ENCODE measurements at places on chromosomes 16 and 17.
A peak's percentile ranks its signal among the peaks of the same experiment; 100 is the strongest.

- no peak for DNase-seq
Observed at GRCh38 chr16:64122177-64122576, 999.7 kb downstream of the CDH11 start.

GRCh38 chr17:18172531-18173278 is 10.9 kb upstream of the ALKBH5 start:
- no peak for DNase-seq

DNA sequence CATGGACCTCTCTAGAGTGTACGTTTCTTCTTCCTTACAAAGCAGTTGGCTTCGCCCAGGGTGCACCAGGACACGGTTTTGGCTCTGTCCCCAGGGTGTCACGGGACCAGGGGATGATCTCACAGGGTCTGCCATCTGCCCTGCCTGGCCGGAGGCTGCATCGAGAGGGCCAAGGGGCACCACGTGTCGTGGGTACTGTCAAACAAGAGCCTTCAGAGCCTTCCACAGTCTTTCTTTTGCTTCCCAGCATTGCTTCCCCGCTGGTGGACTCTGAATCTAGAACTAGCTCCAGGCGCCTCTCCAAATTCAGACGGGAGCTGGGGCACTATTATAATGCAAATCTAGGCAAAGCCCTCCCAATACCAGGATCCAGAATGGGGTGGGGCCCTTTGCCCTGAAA is 47.9 kb downstream of the MAPT start:
- DNase-seq, result no peak

- DNase-seq, result no peak
Observed at GRCh38 chr16:5575646-5576245, 478.2 kb upstream of the EEF2KMT start.

DNA sequence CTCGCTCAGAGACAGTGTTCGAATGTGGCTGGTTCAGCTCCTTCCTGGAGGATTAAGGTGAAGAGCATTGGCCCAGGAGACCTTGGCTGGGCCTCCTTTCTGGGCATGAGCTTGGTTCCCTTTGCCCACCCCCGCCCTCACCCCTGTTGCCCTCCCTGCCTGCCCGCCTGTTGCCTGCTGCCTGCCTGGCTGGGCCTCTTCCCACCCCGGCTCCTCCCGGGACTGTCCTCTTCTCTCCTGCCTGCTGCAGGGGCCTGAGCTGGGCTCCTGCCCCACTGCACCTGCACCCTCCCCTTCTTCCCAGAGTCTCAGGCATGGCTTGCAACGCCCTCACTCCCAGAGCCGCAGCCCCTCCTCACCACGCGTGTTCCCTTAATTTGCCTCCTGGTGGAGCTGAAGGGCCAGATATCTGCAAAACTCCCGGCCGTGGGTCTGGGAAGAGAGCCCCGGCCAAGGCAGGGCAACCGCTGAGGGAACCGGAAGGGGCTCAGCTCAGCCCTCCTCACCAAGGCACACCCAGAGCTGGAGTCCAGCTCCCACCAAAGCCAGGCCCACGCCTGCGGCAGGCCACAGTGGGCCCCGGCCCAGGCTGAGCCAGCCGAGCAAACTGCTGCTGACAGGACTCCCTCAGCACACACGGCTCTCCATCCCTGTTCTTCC is 31.2 kb downstream of the MNT start:
- no peak for DNase-seq

DNA sequence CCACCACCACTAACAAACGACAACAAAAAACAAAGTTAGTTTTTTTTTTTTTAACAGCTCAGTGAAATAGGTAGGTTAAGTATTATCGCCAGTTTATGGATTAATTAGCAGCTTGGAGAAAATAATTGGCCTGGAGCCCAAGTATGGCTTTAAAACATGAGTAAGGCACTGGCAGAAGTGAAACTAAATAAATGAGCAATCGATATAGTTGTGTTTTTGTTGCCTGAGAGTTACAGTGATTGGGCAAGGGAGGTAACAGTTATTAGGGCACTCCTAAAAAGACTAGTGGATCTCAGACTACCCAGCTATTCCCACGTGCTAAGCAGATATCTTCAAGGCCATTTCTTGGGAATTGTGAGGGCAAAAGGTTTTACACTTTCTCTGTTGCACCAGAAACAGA is 2.4 kb downstream of the MLKL start:
- peak; percentile 13 for DNase-seq

GRCh38 chr17:47315451-47316266 is 8.1 kb upstream of the EFCAB13 start:
- peak; percentile 67 for DNase-seq

- DNase-seq, result no peak
Observed at GRCh38 chr17:17780922-17781590, 55.7 kb downstream of the SREBF1 start.

DNA sequence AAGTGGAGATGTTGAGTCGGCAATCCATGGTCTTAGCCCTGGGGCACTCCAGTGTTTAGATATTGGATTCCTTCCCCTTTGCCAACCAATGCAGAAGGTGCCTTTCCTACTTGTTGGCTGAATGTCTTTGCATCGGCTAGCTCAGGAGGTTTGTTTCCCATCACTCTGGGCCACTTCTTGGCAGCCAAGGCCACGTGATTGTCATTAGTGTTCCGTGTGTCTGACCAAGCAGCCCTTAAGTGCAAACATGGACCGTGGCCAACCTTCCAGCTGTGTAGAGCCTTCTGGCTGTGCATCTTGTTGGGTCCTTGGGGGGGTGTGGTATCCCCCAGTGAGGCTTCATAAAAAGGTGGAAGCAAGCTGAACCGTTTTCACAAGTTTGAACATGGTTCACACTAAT is 66.0 kb downstream of the GNAO1 start:
- no peak for DNase-seq

DNA sequence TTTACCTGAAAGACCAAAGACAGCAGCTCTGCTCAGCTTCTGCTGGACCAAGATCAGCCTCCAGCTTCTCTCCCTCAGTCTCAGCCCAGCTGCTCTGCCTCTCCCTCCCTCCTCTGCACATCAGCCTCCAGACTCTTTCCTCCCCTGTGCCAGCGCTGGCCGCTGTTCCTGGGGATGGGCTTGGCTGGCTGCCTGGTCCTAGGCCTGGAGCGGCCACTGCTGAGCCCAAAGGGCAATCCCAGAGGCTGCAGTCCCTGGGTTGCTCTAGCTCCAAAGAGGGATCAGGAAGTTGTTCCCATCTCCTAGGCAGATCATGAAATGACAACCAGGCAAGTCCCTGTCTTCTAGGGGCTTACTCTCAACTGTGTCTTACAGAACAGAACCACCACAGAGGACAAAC is 31.3 kb downstream of the DCUN1D3 start:
- no peak for DNase-seq

DNA sequence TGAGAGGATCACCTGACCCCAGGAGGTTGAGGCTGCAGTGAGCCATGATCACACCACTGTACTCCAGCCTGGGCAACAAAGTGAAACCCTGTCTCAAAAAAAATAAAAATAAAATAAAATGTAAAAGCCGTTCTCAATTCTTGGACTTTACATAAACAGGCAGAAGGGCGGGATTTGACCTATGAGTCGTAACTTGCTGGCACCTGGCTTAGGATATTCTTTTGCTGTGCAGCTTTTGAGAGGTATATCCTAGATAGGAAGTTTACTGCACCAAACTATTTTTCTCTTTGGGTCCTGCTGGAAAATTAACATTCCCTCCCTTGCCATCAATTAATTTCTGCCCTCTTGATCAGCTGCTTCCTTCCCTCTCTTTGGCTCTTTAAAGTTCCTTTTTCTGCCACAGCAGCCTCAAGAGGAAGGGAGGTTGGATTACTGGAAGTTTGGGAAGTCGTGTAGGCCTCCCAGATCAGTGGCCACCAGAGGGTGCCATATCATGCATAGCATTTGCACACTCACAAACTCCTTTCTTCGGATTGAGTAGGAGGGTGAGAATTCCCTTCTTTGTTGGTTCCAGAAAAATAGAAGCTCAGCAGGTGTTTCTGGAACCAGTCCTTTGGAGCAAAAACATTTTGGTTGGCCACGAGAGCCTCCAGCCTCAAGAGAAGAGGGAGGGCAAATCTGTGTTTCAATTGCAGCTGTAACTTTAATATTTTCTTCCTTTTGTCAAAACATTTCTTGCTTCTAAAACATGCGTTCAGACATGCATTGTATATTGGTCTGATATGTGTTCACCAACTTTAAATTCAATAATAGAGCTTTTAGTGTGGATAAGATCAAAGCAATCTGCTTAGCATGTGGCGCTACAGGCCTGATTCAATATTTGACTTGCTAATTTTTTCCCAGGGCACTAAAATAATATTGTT is 147.3 kb downstream of the CCDC182 start:
- DNase-seq, result no peak

DNA sequence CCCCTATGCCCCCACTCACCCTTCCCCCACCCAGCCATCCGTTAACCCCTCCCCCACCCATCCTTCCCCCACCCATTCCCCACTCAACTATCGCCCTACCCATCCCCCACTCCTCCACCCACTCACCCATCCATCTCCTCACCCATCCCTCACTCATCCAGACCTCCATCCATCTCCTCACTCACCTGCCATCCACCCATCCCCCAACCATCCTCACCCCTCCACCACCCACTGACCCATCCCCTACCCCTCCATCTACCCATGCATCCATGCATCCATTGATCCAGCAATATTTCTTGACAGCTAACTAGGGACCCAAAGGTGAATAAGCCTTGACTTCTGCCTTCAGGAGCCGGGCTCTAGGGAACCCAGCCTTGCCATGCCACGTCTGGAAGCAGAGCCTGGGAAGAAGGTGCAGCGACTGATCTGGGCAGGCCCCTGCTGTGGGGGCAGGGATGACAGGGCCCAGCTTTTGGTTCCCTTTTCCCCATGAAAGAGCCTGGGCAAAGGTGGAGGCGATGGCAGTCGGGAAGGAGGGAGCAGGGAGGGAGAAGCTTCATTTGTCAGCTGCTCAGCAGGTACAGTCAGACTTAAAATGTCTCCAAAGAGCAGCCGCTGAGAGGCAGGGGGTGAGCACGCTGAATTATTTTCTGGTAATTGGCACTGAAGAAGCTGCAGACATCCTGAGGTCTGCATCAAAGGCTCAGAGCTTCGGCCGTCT is 23.1 kb upstream of the DOC2B start:
- DNase-seq, result no peak

DNA sequence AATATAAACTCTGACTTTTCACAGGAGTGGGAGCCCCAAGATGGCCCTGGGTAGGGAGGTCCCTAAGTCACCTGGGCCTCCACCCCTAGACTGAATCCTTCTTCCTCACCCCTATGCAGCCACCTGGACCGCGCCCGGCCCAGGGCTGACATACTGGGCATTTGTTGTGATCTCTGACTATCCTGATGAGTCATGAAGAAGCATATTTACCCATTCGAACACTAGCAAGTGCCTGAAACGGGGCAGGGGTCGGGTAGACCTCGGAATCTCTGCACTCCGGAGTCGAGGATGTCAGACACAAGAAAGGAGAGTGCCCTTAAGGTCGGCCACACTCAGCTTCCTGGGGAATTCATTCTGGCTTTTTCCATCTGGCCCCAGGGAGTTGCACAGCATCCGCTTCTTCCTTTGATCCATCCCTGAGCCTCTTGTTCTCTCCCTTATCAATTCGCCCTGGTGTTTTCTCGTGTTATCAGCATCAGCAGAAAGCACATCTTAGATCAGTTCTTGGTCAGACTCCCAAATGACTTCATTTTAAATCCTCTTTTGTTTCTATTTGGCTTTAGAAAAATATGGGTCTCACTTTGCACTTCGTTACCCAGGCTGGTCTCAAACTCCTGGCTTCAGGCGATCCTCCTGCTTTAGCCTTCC is 10.4 kb downstream of the METTL22 start:
- no peak for DNase-seq

DNA sequence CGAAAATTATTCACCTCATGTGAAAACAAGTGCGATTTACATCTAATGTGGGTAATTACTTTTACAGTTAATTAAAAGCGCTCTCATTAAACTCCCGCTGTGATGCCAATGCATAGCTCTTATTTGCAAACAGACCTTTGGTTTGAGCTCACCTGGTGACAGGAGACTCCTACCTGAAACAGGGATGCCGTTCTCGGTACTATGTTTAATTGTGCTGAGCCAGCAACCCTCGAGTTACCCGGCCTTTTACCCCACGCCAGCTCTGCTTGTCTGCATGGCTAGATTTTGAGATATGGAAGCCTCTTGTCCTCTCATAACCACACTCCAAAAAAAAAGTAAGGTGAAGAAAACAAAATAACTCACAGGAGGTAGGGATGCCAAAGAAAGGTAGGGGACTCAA is 690.4 kb upstream of the RBFOX1 start:
- DNase-seq, result no peak

DNA sequence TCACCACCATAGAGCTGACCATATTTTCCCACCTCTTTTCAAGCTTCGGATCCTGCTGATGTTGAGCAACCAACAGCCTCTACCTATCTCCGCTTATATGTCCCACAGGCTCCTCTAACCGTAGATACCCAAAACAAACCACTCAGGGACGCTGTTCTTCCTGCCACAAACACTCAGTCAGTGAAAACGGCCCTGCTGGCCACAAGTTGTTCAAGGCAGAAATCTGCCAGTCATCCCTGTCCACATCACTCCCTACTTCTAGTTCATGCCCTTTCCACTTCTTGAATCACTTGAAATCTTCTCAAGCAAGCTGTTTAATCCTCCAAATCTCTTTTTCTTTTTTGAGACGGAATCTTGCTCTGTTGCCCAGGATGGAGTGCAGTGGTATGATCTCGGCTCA is 7.9 kb downstream of the RABEP2 start:
- no peak for DNase-seq

DNA sequence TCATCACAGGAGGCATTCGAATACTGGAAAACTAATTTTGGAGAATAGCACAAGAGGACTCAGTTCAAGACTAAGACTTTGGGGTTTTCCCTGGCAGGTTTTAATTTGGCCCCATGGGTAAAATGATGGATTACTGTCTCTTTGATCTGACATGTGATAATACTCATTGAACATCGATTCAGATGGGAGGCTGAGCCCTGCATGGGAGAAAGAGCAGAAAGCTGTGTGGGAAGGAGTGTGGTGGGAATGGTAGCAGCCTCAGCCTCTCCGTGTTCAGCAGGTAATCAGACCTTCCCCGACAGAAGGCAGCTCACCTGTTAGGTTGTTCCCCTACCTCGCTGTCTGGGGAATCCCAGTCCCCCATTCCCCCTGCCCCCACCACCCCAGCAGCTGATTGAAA is 124.7 kb upstream of the TNRC6C start:
- DNase-seq, result no peak

DNA sequence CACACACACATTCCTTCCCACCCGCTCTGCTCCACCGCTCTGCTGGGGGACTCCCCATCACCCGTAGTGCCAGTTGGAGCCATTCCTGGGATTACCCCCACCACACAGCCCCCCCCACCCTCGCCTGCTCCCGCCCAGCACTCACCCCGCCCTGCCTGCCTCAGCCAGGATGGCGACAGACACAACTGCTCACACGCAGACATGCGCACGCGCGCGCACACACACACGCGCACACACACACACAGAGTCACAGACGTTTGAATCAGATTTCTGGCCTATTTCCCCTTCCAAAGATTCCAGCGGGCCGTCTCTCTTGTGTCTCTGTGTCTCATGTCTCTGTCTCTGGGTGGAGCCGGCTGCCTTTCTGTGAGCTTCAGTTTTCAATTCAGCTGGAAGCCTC is 4.4 kb downstream of the CACNA1G start:
- DNase-seq, result no peak

- no peak for DNase-seq
Observed at GRCh38 chr17:40097087-40097486, 3.3 kb downstream of the NR1D1 start.

GRCh38 chr16:31458073-31458843 is 1.0 kb upstream of the ARMC5 start:
- DNase-seq, result peak; percentile 48

- no peak for DNase-seq
Observed at GRCh38 chr17:385178-385835, 32.7 kb upstream of the RPH3AL start.
